Glomerular endothelial cell (primary cell): ENCODE measurements at places on chromosomes 5 and 9. TPM values are rescaled to one million over a fixed set of nuclear protein-coding genes. Genes with fewer than 3 reads are reported as not detected.

Gene ZNF658
- 2.0 and 2.1 TPM in 2 replicates for total RNA-seq

DNA sequence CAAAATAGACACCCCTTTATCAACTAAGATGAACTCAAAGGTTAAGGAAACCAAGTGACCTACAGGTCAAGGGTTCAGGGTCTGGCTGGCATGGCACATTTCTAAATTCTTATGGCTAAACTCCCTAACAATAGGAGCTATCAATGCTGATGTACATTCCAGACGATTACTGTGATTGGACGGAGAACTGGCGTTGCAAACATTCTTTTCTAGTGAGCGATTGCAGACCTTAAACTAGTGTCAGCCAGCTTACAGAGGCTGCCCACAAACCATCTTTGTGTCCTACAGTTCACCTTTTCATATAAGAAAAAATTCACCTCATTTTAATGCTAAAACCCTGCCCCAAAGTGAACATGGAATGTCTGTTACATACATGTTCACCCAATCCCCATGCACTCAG, 382.9 kb downstream of the MAT2B start:
- DNase-seq: no peak

- no peak for DNase-seq
Observed at GRCh38 chr5:59785676-59786333, 107.7 kb downstream of the PDE4D start.

DNA sequence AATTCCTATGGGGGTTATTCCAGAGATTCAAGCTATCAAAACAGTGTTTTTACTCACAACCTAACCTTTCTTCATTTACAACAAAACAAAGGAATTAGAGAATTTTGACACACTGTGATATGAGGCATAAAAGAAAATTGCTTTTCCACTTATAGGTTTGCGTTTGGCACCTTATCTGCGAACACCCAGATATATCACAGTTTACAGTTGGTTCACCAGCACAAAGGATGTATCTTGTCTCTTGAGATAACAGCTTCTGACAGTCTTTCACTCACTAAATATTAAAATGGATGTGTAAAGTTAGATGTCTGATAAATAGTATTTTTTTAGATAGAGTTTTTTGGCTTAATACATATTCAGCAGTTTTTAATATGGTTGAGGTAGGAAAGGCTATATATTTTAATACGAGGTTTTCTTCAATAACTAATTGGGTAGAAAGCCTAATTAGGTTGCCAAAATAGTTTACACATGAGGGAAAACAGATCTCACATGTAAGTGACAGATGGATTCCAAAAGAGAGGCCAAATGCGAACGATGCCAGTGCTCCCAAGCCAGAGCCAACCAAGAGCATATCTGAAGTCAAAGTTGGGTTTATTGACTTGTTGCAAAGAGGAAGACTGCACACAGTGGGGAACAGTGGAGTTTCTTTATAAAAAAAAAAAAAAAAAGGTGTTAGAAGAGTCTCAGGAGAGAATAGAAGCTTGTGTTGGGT, 1495.2 kb downstream of the MAT2B start:
- no peak for DNase-seq

- no peak for DNase-seq
Observed at GRCh38 chr9:136267261-136268111, 21.9 kb upstream of the QSOX2 start.

GRCh38 chr9:90022474-90022873, 417.7 kb downstream of the GADD45G start:
- no peak for DNase-seq

DNA sequence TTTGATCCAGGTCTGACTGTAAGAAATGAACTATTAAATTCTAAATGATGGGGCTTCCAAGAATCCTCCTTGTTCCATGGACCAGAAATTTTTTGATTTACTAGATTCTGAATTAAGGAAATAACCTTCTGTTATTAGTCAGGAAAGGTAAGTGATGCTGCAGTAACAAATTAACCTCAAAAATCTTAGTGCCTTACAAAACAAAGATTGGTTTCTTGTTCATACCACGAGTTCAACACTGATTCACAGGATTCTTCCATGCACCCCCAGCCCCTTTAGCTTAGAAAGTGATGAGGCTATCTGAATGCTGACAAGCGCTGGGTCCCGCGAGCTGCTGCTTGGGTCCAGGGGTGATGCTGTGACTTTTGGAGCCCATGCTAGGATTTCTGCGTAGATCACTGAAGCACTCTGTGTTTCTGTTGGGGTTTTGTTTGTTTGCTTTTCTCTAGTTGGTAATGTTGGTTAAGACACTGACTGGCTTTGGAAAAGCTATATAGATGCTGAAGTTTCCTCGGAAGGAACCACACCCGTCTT, 52.3 kb downstream of the COL15A1 start:
- DNase-seq: no peak

Gene COL23A1
- total RNA-seq: 0.05 TPM in 1 of 2 replicates, not detected in the other

- DNase-seq: no peak
Observed at GRCh38 chr5:180140079-180140554, 68.6 kb upstream of the RNF130 start.

DNA sequence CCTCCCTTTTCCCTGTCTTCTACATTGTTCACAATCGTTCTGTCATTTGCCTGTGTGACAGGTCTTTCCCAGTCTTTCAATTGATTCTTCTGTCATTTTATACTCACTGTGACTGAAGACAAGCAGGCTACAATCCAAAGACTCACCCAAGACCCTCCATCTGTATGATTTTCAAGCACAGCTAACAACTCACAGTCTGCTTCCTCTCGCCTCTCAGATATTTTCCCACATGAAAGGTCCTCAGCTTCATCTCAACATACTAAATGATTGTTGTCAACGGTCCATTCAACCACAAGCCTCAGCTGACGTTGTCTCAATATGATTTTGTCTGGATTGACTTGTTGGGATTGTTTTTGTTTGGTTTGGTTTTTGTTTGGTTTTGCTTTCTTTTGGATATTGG, 346.5 kb downstream of the NFIB start:
- DNase-seq: no peak

- no peak for DNase-seq
Observed at GRCh38 chr5:110063640-110064602, 374.2 kb downstream of the MAN2A1 start.
